ENCODE measurements at places on chromosomes 2 and 18.

GRCh38 chr2:55109219-55109891 lies 59.1 kb upstream of the RTN4 start:
- H3K36me3 ChIP-seq: no peaks in the 10 kb centered on the region
- no peak for DNase-seq
- no peak overlapping the region for H3K27ac ChIP-seq

DNA sequence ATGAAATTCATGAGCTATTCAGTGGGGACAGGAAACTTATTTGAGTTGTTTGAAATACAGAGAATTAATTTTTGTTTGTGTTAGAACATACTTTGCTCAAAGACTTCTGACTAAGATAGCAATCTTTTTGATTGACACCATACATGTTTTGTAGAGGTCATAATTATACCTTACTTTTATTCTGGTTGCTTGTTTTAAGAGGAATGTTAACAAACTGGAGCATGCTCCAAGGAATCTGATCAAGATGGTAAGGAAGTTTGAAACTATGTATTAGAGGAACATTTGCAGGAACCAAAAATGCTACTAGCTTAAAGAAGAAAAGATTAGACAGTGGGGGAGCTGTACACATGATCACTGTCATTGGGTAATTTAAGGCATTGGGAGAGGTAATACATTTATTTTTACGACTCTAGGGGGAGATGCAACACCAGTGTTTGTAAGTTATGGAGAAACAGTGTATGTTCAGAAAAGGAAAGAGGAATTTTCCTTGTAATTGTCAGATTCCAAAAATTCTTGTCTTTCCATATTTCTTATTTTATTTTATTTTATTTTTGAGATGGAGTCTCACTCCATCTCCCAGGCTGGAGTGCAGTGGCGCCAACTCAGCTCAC lies 8.0 kb downstream of the AGFG1 start:
- peaks cover 49% of the 10 kb centered on the region for H3K4me1 ChIP-seq
- H3K27me3 ChIP-seq: no peaks in the 10 kb centered on the region
- H3K27ac ChIP-seq: no peak overlapping the region
- DNase-seq: no peak
- no peak overlapping the region for H3K4me3 ChIP-seq

DNA sequence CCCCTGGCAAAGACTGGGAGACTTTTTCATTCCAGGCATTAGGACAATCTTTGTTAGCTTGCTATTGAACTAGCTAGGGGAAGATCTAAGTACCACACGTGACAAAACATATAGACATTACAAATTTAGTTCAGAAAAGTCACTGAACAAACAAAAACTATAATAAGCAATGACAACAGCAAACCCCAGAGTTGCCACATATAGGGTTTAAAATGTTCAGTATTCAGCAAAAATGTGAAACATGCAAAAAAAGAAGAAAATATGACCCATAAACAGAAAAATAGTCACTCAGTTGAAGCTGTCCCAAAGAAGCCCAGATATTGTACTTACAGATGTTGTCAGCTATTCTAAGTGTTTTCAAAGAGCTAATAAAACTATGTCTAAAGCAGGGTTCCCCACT lies 431.1 kb upstream of the CDH2 start:
- no peak for DNase-seq
- H3K4me1 ChIP-seq: no peaks in the 10 kb centered on the region
- H3K27ac ChIP-seq: no peak overlapping the region
- no peaks in the 10 kb centered on the region for H3K27me3 ChIP-seq
- H3K36me3 ChIP-seq: no peaks in the 10 kb centered on the region

DNA sequence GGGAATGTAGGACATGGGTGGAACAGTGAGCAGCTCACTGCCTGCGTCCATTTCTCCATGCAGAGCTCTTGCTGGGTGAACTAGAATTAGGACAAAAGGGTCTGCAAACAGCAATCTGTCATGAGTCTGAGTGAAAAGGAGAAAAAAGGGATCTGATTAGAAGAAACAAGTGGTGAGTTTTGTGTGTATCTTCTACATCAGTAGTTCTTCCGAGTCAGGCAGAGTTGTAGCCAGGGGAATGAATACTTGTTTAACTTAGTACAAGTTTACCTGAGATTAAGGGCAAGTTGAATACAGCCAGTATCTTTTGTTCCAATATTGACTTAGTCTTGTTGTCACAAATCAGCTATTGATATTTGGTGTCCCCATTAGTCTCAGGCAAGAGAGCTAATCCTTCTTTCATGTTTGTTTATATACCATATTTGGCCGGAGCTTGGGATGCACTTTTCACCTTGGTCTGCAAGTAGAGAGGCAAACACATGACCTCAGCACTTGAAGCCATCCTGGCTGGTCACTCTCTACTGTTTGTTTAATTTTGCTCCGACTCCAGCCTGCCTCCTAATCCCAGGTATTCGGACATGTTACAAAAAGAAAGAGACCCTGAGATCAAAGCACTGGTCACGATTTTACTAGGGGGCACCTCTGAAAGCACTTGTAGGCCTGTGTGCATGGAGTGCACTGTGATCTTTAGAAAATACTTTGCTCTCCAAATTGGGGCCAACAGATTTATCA lies 211.0 kb upstream of the NT5C1B start:
- no peak overlapping the region for H3K4me3 ChIP-seq
- no peaks in the 10 kb centered on the region for H3K4me1 ChIP-seq
- no peaks in the 10 kb centered on the region for H3K27me3 ChIP-seq
- H3K36me3 ChIP-seq: no peaks in the 10 kb centered on the region
- no peak for DNase-seq

GRCh38 chr2:7243276-7243675 lies 326.1 kb downstream of the RNF144A start:
- H3K27ac ChIP-seq: no peak overlapping the region
- H3K4me1 ChIP-seq: peaks cover 4% of the 10 kb centered on the region
- H3K27me3 ChIP-seq: peaks cover 2% of the 10 kb centered on the region
- no peak for DNase-seq
- no peaks in the 10 kb centered on the region for H3K36me3 ChIP-seq

GRCh38 chr2:212034841-212035585 lies 503.6 kb downstream of the ERBB4 start:
- H3K36me3 ChIP-seq: no peaks in the 10 kb centered on the region
- DNase-seq: no peak
- H3K4me1 ChIP-seq: no peaks in the 10 kb centered on the region
- no peaks in the 10 kb centered on the region for H3K27me3 ChIP-seq

DNA sequence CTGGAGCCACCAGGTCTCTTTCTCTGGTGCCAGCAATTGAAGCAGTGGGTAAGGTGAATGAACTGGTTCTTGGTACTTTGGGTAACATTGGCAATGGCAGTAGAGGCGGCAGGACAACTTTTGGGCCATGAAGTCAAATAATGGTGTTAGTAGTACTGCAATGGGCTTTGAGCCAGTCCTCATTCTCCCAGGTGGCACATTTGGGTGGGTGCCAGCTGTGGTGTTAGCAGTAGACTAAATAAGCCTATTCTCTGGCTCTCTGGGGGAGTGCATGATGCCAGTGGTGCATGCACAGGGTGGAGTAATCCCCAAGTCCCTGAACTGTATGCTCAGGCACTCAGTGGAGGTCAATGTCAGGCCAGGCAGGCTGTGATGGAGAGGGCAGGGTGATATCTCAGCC lies 120.2 kb upstream of the LRRTM4 start:
- no peak overlapping the region for H3K27ac ChIP-seq
- DNase-seq: no peak
- H3K4me1 ChIP-seq: no peaks in the 10 kb centered on the region
- no peaks in the 10 kb centered on the region for H3K36me3 ChIP-seq

- H3K27me3 ChIP-seq: no peaks in the 10 kb centered on the region
- H3K36me3 ChIP-seq: no peaks in the 10 kb centered on the region
- no peaks in the 10 kb centered on the region for H3K4me1 ChIP-seq
- H3K27ac ChIP-seq: no peak overlapping the region
- no peak for DNase-seq
These were observed 20.0 kb upstream of the SGPP2 start for GRCh38 chr2:222404151-222404905.

GRCh38 chr18:59570796-59571195 lies 126.4 kb downstream of the CCBE1 start:
- DNase-seq: no peak
- H3K36me3 ChIP-seq: no peaks in the 10 kb centered on the region
- no peak overlapping the region for H3K4me3 ChIP-seq
- H3K27ac ChIP-seq: no peak overlapping the region
- peaks cover 4% of the 10 kb centered on the region for H3K27me3 ChIP-seq
- H3K4me1 ChIP-seq: no peaks in the 10 kb centered on the region

DNA sequence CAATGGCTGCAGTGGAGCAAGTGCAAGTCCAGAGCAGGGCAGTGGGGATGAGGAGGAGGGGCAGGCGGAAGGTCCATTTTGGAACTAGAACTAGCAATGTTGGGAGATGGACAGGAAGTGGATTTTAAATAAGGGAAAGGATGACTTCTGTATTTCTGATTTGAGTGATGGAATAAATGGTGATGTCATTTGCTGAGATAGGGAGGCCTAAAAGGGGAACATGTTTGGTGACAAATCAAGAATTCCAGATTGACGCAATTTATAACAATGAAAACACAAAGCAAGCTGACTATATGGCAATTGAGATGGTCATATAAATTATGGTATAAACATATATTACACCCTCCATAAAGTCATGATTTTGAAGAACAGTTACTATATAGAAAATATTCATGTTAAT lies 209.3 kb downstream of the SS18 start:
- H3K27me3 ChIP-seq: no peaks in the 10 kb centered on the region
- no peak overlapping the region for H3K4me3 ChIP-seq
- H3K36me3 ChIP-seq: no peaks in the 10 kb centered on the region
- H3K4me1 ChIP-seq: no peaks in the 10 kb centered on the region
- DNase-seq: no peak

DNA sequence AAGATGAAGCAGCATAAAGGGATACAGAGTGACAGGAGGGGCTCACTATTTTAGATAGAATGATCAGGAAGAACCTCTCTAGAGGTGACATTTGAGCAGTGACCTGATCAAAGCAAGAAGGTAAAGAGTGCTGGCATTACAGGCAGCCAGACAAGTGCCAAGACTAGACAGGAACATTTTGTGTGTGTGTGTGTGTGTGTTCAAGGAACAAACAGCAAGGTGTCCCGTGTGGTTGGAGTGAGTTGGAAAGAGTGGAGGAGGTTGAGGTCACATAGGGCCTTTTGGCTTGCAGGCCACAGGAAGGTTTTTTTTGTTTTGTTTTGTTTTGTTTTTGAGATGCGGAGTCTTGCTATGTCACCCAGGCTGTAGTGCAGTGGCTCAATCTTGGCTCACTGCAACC lies 25.7 kb downstream of the FZD5 start:
- DNase-seq: no peak
- H3K36me3 ChIP-seq: no peaks in the 10 kb centered on the region
- no peaks in the 10 kb centered on the region for H3K27me3 ChIP-seq
- H3K4me1 ChIP-seq: no peaks in the 10 kb centered on the region
- H3K4me3 ChIP-seq: no peak overlapping the region
- no peak overlapping the region for H3K27ac ChIP-seq

DNA sequence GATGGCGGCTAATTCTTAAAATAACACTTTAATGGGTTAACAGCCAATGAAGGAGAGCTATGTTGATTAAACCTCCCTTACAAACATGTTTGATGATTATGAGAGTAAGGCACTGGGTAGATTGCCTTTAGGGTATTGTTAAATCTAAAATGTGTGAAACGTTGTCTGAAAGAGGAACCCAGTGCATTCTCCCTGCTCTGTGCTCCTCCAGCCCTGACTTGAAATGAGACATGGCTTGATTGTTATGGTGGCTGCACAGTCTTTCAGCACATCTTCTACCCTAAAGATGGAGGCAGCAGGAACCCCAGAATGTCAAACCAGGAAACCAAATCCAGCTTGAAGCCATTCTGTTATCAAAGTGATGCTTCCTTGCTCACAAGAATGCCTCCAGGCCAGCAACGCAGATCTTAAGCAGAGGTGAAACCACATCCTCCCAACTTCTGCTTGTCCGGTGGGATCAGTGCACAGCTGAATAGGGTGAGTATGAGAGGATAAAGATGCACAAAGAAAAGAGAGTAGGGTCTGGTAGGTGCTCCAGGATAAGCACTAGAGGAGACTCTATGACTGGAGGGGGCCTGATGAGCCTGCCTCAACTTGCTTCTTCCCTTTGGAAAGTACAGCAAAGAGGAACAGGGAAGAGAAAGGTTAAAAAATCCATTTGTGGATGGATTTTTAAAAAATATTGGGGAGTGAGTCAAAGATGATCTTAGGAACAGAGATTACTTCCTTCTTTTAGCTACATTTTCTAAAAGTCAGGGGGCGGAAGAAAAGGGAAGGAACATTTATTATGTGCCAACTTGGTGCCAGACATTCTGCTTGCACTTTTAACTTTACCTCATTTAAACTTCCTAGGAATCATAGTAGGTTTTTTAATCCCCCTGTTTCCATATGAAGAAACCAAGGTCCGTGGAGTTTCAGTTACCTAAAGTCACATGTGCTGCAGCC lies 523.0 kb downstream of the TXNL1 start:
- no peak overlapping the region for H3K4me3 ChIP-seq
- no peak for DNase-seq
- H3K27me3 ChIP-seq: no peaks in the 10 kb centered on the region
- H3K36me3 ChIP-seq: no peaks in the 10 kb centered on the region
- peaks cover 5% of the 10 kb centered on the region for H3K4me1 ChIP-seq

DNA sequence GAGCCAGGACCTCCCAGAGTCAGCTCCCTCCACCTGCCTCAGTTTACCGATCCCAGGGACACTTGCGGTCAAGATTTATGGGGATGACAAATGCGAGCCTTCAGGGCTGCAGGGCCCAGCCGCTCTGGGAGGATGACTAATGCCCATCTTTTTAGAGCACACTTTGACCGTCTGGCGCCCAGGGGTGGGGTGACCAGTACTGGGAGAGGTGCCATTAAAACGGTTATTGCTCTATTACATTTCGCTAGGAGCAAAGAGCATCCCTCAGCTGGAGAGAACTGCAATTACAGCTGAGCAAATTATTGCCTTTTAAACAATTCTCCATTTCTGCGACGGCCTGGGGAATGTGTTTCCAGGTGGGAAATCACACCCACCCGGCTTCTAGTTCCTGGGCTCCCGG lies 42.6 kb upstream of the HPCAL1 start:
- no peaks in the 10 kb centered on the region for H3K36me3 ChIP-seq
- no peaks in the 10 kb centered on the region for H3K4me1 ChIP-seq
- DNase-seq: no peak
- H3K27ac ChIP-seq: no peak overlapping the region
- H3K4me3 ChIP-seq: no peak overlapping the region

GRCh38 chr2:193743089-193743488 lies 1548.4 kb upstream of the TMEFF2 start:
- no peaks in the 10 kb centered on the region for H3K36me3 ChIP-seq
- DNase-seq: no peak
- H3K27me3 ChIP-seq: no peaks in the 10 kb centered on the region
- H3K4me3 ChIP-seq: no peak overlapping the region

DNA sequence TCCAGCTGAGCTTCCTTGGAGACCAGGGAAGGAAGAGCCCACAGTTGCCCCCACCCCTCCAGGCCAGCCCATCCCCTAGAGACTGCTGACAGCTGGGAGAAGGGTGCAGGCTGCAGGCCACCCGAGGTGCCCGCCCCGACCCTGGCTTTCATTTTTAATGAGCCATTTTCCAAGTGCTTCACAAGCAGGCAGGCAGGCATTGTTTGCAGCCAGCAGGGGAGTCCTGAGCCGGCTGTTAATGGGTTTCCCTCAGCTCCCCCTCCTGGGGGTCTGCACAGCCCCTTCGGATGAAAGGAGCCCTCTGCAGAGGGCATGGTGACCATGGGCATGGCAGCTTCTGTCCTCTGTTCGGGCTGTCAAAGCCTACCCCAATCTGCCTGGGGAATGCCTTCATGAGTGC lies 94.5 kb downstream of the ZBTB7C start:
- H3K27me3 ChIP-seq: peaks cover 12% of the 10 kb centered on the region
- H3K4me3 ChIP-seq: no peak overlapping the region
- no peaks in the 10 kb centered on the region for H3K36me3 ChIP-seq
- H3K27ac ChIP-seq: no peak overlapping the region

Data from activated CD4-positive, alpha-beta memory T cell treated with anti-CD3 and anti-CD28 coated beads, Interleukin-2, amount 10 ng/mL, durations not matched to agents 7 days and 5 days (primary cell).